ENCODE measurements at places on chromosomes 4 and X.

GRCh38 chr4:8401665-8402064 lies 38.9 kb downstream of the ACOX3 start:
- no peak for DNase-seq

DNA sequence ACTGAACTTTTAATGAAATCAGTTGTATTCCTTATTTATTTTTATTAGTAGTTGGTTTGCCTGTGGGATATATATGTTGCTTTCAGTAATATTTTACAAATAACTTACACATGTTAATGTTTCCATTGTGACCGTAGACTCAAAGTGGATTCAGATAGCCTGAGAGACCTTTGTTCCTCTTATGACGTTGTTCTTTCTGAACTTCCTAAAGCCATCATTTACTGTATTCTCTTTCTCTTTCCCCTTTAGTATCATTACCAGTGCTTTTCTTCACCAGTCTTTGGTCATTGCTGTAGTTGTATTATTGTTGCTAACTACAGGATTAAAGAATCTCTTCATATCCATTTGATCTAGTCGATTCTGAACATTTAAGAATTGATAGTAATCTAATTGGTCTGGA lies 4.3 kb downstream of the STIM2 start:
- no peak for DNase-seq

DNA sequence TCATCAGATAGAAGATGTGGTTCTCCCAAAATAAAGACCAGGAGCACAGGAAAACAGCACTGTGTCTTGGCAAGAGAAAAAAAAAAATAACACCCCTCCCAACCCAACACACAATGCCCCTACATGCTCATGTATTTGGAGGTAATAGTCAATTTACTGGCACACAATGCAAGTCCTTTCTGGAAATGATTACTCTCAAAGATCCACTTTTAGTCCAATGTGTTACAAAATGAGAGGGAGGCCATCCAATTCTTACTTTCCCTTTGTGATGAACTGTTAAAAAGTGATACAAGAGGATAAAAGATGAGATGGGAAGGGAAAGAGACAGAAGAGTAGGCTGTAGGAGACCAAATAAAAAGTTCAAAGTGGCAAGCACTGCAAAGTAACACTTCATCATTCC lies 180.3 kb upstream of the DKK2 start:
- DNase-seq, result no peak

DNA sequence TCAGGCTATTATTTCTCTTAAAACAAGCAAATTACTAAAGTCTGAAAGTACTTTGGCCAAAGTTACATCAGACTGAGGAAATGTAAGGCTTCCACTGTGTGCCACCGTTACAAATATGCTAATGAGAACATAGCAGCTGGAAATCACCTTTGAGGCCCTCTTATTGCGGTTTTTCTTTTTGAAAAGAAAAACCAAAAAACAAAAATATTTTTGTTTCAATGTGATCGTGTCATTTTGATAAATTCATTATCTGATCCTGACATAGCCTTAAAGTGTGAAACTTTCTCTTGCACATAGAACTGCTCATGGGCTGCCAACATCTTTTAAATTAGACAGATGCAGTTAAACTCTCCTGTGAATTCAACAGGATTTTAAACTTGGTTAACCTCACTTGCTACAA lies 2.8 kb upstream of the TIFA start:
- DNase-seq, result no peak

DNA sequence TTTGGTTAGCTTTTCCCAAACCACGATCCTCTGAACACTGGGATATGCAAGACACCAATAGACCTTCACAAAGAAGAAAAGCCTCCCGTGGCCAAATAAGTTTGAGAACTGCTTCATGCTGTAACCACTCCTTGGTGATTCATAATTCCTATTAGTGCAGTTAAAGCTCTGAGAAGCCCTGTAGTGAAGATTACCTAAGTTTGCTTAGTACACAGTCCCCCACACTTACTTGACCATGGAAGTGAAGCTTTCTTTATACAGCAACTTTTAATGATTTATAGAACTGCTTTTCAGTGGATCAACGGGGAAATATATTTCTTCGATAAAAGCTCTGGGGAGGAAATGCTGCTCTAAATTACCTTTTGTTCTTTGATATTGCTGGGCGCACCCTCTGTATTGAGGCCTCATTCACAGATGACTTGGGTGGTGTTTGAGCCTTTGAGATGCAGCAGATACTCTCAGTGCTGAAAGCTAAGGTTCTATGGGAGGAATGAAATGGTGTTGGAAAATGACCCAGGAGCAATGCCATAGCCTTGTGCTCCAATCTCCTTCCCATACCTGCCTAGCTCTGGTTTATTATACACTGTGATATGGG lies 67.4 kb downstream of the CBLL2 start:
- no peak for DNase-seq

- no peak for DNase-seq
Observed at GRCh38 chr4:158051401-158052235, 121.2 kb downstream of the GASK1B start.

GRCh38 chr4:83083925-83084475 lies 30.5 kb downstream of the PLAC8 start:
- peak; percentile 36 for DNase-seq

DNA sequence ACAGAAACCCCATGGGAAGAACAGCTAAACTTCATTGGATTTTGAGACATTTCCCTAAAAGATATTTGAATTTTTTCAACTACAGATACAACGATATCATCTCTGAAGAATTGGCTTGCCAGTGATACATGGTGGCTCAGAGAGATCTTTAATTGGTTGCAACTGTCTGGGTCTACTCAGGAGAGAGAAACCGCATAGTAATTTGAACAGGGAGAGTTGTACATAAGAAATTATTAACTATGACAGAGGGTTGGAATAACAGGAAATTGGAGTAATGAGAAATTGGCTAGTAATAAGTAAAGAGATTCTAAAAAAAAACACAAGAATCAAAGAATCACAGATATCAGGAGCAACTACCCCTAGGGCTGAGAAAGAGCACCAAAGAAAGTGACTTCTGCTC lies 118.4 kb downstream of the KLHL13 start:
- no peak for DNase-seq

- DNase-seq, result no peak
Observed at GRCh38 chr4:29559286-29559685, 1160.9 kb upstream of the PCDH7 start.
